ENCODE measurements at places on chromosomes 12 and 14.

DNA sequence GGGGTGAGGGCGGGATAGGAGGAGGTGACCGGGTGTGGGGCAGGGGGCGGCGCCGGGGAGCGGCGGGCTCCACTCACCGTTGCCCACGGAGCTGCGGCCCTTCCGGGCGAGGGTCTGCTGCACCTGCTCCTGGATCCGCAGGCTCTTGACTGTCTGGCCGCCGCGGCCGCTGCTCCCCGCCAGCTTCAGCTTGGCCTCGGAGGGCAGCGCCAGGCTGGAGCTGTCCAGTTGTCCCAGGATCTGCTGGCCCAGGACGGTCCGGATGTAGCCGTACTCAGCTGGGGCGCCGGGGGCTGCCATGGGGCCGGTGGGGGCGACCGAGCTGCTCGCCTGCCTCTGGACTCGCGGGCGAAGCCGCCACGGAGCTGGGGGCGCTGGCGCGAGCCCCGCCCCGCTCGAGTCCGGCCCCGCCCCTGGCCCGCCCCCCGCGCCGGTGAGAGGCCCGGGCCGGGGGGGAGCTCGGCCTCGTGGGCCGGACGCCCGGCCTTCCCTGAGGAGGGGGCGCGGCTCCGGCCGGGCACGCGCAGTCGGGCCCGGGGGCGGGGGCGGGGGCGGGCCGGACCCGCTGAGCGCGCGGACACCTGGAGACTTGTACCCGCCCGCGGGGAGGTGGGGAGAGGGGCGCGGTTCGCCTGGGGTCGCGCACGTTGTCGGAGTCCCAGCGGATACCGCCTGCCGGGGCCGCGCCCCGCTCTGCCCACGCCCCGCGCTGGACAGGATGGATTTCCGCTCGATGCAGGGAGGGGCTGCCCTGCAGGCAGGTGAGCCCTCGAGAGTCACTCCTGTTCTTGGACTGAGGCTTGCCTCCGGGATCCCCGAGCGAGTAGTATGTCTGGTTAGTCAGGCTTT is at the start of gene PKP2:
Gene PKP2, minus strand, starts transcription at position 346 of the 849 bp plus-strand sequence. Its CDS starts 46 bp downstream, at position 300.
- DNase-seq, result no peak

GRCh38 chr14:101101456-101102056 is 198.0 kb upstream of the RTL1 start:
- no peak for DNase-seq

DNA sequence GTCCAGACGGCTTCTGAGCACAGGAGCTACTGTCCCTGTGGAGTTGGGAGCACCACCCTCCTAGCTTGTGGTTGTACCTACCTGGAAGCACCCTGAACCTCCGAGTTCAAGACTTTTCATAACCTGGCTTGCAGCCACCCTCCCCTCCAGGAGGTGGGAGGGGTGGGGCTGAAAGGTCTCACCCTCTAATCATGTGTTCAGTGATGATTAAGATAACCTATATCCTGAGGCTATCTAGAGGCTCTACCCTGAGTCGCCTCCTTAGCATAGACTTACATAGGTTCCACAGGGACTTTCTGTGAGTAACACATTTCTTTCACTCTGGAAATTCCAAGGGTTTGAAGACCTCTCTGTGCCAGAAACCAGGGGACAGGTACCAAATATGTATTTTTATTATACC is 146.5 kb downstream of the CFAP54 start:
- DNase-seq, result no peak

DNA sequence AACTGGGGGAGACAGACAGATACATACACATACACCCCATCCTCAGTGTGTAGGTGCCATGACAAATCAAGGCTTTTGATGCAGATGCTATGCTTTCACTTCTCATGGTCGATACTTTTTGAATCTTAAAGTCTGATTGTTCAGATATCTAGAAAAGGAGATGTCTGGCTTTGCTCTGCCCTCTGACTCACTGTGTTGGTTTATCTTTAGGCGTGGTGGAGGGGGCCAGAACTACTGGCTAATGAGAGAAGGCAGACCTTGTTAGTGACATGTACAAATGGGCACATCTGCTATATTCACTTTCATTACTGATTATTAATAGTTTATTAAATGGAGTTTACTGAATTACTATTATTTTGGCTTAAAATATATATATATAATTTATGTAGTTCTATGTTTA is 444.3 kb upstream of the RGS6 start:
- peak; percentile 42 for DNase-seq

- no peak for DNase-seq
These were observed 90.0 kb downstream of the RMST start for GRCh38 chr12:97552410-97553121.

- DNase-seq, result no peak
These were observed 36.7 kb upstream of the C14orf132 start for GRCh38 chr14:96002498-96002884.

GRCh38 chr12:70960484-70960883 is 39.9 kb upstream of the PTPRR start:
- no peak for DNase-seq

DNA sequence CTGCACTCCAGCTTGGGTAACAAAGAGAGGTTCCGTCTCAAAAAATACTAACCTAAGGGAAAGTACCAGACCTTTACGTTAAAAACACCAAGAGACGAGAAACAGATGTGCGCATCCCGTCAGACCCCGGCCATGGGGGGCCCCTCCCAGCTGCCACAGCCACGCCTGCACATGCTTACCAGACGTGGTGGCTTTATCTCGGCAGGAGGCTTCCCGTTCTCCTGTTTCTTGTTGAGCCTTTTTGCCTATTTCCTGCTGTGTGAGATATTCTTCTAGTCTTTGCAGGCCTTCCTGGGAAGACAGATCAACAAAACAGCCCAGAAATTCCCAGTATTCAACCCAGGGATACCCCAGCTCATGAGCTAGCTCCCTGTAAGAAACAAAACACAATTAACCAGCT is 23.6 kb downstream of the PGAM5 start:
- DNase-seq, result no peak

GRCh38 chr14:60226298-60226697 is 22.7 kb upstream of the PPM1A start:
- no peak for DNase-seq

- peak; percentile 69 for DNase-seq
These were observed 141.8 kb upstream of the RASSF8 start for GRCh38 chr12:25816637-25817036.

DNA sequence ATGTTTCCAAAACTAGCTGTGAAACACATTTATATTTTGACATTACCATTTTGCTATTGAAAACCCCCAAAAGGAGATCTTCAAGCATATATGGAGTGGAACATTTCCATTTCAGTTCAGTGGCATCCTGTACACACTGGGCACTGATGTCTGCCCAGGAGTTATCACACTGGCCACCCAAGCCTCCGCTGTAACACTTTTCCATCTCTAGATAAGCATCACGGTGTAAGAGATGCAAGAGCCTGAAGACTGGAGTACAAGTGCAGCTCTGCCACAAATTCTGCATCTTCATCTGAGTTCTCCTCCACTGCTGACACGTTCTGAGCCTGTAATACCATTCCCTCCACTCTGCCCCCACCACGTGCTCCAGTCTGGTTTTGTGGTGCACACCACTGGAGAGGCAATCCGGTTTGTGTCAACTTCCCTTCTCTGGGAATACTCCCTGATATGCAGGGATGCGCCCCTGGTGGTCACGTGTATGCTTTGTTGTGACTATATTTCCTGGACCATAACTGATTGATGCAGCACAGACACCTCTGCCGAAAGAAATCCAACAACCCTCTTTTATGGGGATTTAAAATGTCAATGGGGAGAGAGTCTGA is 12.7 kb downstream of the SPTLC2 start:
- DNase-seq, result peak; percentile 37

- DNase-seq, result no peak
These were observed 66.3 kb downstream of the OTX2 start for GRCh38 chr14:56744016-56744415.

DNA sequence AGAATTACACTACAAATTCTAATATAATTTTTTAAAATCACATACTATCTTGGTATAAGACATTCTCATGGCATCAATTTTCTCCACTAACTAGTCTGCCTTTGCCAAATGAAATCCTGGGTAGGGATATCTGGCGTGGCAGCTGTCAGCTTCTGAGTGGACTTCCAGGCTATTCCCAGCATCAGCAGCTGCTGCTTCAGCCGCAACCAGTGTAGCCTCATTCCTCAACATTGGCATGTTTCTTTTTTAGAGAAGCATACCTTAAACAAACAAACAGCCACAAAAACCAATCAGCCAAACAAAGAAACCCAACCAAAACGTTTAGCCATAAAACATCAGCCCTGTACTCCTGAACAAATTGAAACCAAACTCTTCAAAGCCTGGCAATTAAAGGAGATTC is 235.8 kb downstream of the SSPN start:
- no peak for DNase-seq

GRCh38 chr12:109900752-109901580 is 892 bp downstream of the TCHP start:
- DNase-seq, result no peak

- DNase-seq, result no peak
These were observed 147.5 kb downstream of the SLC2A13 start for GRCh38 chr12:39958377-39958776.

Data from RPMI7951 (cell line).